Endothelial cell (in vitro differentiated cells): ENCODE measurements at places on chromosomes 4 and X. TPM values are rescaled to one million over a fixed set of nuclear protein-coding genes. Genes with fewer than 3 reads are reported as not detected.

IL2RG gene
- total RNA-seq, result not detected

GRCh38 chrX:68821616-68822015 is 7.2 kb upstream of the EFNB1 start:
- no peak for DNase-seq

- no peak for DNase-seq
Observed at GRCh38 chrX:14607446-14607985, 78.2 kb downstream of the GLRA2 start.

DNA sequence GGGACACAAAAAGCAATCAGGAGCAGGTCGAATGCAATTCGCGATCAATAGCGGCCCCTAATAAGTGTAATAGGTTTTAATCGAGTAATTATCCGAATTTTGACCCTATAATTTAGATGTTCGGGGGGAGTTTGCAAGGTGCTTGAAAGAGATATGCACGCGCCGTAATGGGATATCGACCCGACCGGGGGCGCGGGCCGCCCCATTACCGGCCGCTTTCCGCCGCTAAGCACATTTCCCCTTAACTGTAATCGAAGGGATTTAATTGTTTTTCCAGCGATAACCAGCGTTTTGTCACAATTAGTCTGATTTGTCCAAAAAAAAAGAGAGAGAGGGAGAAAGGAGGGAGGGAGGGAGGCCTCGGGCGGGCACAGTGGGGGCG is 997 bp downstream of the NKX1-1 start:
- DNase-seq, result no peak

DNA sequence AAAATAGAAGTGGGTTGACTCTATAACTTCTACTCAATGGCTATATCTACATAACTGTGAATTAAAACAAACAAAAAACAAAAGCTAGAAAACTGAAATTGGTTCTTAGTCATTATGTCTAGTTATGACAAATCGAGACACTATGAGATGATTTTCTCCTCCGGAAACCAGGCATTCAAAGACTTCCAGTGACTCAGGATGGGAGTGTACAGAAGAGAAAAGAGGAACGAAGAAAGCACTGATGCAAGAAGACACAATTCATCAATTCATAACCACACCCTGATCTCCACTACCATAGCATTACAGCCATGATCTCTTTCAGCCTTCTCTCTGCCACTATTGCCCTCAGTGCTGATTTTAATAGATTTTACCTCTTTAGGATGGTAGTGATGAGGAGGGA is 253.6 kb downstream of the CBLL2 start:
- no peak for DNase-seq

GRCh38 chr4:161538941-161539340 is 624.9 kb downstream of the FSTL5 start:
- no peak for DNase-seq
